ENCODE measurements at places on chromosomes 2 and 18.

DNA sequence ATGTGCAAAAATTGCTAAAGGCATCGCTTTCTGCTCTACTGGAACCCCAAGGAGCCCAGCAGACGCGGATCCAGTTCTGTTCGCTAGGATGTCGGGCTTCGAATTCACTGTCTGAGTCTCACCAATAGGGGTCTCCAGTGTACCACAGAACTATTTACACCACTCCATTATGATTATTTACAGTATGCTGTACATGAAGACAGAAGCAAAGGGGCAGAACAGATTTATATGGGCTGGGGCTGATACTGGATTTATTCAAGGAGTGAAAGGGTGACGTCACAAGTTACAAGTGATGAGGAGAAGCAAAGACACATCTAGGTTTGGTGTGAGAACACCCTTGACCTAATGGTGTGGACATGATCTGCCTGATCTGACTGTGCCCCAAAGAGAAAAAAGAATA is 185.3 kb upstream of the ATP5MC3 start:
- no peak overlapping the region for H3K4me3 ChIP-seq
- peaks cover 16% of the 10 kb centered on the region for H3K27me3 ChIP-seq
- no peak overlapping the region for H3K27ac ChIP-seq

DNA sequence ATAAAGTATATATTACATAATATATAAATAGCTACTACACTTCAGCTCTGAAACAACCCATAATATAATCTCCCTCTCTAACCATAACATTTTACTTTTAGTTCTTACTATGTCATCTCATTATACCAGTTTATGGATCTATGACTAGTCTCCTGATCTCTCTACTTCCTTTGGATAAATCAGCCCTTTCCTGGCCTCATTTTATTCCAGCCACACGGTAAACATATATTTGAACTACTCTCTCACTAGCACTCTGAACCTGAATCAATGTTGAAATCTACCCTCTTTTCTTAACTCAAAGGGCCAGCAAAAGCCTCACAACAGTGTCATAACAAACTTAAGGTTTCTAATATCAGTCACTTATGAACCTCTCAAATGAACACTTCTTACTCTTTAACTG is 62.6 kb downstream of the BAZ2B start:
- H3K27ac ChIP-seq: no peak overlapping the region
- no peaks in the 10 kb centered on the region for H3K36me3 ChIP-seq
- peaks cover 3% of the 10 kb centered on the region for H3K4me1 ChIP-seq
- no peak for DNase-seq
- H3K27me3 ChIP-seq: no peaks in the 10 kb centered on the region

GRCh38 chr2:45889053-45889452 is 237.6 kb downstream of the PRKCE start:
- H3K4me1 ChIP-seq: peaks cover 34% of the 10 kb centered on the region
- no peak overlapping the region for H3K4me3 ChIP-seq
- H3K27me3 ChIP-seq: no peaks in the 10 kb centered on the region
- no peaks in the 10 kb centered on the region for H3K36me3 ChIP-seq
- no peak overlapping the region for H3K27ac ChIP-seq

GRCh38 chr18:75783566-75784281 is 356.2 kb upstream of the SMIM21 start:
- H3K27ac ChIP-seq: no peak overlapping the region
- no peak for DNase-seq
- no peaks in the 10 kb centered on the region for H3K36me3 ChIP-seq
- no peak overlapping the region for H3K4me3 ChIP-seq
- peaks cover 24% of the 10 kb centered on the region for H3K27me3 ChIP-seq
